ENCODE measurements at places on chromosomes 1 and 21. TPM values are rescaled to one million over a fixed set of nuclear protein-coding genes. Genes with fewer than 3 reads are reported as not detected.

The IL12RB2 gene
- total RNA-seq = 138 TPM

The AMY1C gene
- not detected for total RNA-seq

The GRHL3 gene
- not detected for total RNA-seq

The E2F2 gene
- total RNA-seq = 30.4 TPM

The DFFB gene
- total RNA-seq = 15.9 TPM

The FMO1 gene
- not detected for total RNA-seq

The SLC9C2 gene
- total RNA-seq = not detected

The S100A7 gene
- total RNA-seq = not detected

The SPATA45 gene
- total RNA-seq = not detected

The OR2T11 gene
- total RNA-seq = not detected

The FGR gene
- total RNA-seq = 0.21 TPM

The PFKFB2 gene
- 2.6 TPM for total RNA-seq

The NPHS2 gene
- total RNA-seq = not detected

The SLFNL1 gene
- total RNA-seq = 0.14 TPM

The ZYG11A gene
- 0.17 TPM for total RNA-seq

The LCE7A gene
- not detected for total RNA-seq
